ENCODE measurements at places on chromosomes 16 and 17.

- DNase-seq = no peak
These were observed 62.5 kb downstream of the WDR59 start for GRCh38 chr16:74922150-74923138.

GRCh38 chr16:53031323-53031942, 21.3 kb downstream of the CHD9NB start:
- DNase-seq = no peak

GRCh38 chr16:77551357-77551756, 116.5 kb upstream of the ADAMTS18 start:
- no peak for DNase-seq

DNA sequence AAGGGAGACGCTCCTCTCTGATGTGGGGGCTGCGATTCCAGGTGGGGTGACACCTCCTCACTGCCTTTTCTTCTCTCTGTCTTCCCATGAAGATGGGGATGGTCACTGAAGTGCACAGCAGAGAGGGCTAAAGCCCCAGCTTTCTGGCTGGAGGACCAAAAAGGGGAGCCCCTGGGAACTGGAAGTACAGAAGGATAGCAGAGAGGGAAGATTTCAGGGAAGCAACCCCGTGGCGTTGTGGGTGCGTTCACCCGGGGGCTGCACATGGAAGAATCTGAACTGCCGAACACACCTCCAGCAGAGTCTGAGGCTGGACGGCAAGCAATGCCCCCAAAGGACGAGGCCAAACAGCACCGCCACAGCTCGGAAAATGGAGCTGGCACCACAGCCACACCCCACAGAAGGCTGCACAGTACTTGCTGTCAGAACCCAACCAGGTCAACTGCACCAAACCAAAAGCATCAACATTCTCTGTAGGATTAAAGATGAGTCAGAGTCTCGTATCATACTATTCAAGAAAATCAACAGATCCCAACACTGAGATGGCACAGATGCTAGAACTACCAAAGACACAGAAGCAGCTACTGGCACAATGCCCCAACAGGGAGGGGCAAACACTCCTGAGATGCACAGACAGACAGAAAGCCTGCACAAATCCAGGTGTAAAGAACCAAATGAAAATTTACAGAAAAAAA, 49.9 kb downstream of the MAP1LC3B start:
- DNase-seq = no peak

DNA sequence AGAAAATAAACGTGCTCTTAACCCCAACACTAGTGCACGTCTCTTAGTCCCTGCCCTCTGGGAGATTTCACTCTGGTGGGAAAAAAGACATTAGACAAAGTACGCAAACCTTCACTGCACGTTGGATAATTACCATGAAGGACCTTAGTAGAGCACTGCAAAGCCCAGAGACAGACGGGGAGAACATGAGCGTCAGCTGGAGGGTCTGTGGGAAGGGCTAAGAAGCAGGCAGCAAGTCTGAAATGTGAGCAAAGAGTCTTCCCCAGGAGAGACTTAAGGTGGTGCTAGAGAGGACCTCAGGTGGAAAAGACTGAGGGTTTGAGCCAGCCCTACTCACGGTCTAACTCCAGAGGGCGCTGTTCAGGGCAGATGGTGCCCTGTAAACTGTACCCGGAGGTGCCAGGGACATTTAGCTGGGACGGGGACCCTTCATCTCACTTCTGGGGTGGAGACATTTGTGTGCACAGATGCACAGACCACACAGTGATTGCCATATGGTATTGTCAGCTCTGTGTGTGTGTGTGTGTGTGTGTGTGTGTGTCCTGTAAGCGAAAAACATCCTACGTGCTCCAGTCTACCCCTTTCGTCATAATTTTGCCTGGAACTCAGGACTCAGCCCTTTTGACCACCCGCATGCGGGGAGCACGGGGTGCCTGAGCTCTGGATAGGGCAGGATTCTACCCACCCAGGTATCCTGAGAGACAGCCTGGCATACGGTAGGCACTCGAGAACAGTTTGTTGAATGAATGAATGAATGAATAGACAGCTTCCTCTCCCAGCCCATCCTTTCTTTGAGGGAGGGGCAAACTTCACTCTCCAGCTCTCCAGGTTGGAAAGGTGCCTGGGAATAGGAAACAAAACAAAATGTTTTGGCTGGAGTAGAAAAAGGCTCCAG, 10.1 kb upstream of the STAC2 start:
- DNase-seq = no peak

- no peak for DNase-seq
These were observed 4.0 kb downstream of the ALG1 start for GRCh38 chr16:5075637-5076036.

GRCh38 chr16:82886146-82886545, 259.4 kb downstream of the CDH13 start:
- no peak for DNase-seq

- no peak for DNase-seq
These were observed 5.3 kb downstream of the CMTM4 start for GRCh38 chr16:66691234-66691633.

GRCh38 chr17:45190503-45191255, 29.0 kb downstream of the HEXIM2 start:
- no peak for DNase-seq

GRCh38 chr16:65121870-65122723, at the start of gene CDH11:
Gene CDH11 (minus strand): TSS chr16:65122063. CDS start chr16:65004869, 117,194 bp downstream.
- no peak for DNase-seq

GRCh38 chr17:42766124-42766523, 5.1 kb downstream of the RAMP2 start:
- no peak for DNase-seq

- no peak for DNase-seq
These were observed 501.6 kb downstream of the MAF start for GRCh38 chr16:79098907-79099306.

- DNase-seq = no peak
These were observed 42.4 kb downstream of the PPL start for GRCh38 chr16:4894276-4895150.

DNA sequence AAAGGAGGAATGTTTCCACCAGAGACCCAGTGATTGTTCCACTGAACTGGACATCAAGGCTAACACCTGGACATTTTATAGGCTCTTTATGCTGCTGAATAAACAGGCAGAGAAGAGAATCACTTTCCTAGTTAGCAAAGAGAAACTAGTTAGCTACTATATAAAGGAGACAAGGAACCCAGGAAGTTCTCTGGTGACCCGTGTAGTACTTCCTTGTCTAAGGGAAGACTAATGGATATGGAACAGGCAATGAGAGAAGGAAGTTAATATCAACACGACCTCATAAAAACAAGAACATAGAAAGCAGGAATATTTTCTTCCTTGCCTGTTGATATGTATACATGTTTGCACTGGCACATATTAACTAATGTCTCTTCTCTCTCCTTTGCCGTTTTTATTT, 30.8 kb upstream of the RPL38 start:
- no peak for DNase-seq

DNA sequence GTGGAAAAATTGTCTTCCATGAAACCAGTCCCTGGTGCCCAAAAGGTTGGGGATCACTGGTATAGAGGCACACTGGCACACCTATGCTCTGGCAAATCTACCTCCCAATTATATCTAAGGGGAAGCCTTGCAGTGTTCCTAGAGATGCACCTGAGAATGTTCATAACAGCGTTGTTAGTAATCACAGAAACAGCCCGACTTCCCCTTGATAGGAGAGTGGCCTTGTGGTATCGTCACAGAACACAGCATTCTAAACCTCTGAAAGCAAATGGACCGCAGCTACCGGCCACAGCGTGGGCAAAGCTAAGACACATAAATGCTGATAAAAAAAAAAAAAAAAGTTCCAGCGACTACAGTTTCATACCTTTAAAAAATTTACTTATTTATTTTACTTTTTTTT, 39.1 kb upstream of the ADGRG1 start:
- no peak for DNase-seq

- DNase-seq = no peak
These were observed 9.7 kb upstream of the CYLD start for GRCh38 chr16:50731989-50732832.

DNA sequence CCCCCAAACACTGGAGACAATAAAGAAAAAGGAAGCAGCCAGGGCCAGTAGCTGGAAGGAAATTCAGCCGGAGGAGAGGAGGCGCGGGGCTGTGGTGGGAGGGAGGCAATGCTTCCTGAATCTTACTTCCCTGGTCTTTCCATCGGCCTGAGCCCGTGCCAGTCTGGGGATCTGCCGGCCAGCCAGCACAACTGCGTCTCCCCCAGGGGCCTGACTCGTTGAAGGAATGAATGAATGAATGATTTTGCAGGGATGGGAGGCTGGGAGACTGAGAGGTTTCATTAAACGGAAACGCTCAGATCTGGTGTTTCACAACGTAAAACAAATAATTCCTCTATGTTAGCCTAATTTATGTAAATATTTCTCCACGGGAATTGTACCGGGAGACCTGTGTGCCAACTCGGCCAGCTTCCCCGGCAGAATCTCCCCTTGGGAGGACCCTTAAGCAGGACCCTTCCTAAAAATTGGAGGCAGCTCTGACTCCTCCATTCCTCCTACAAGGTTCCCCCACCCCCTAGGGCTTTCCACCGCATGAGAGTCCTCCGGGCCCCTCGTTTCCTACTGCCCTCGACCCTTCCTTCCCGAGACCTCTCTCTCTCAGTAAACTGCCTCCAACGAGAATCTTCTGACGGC, 1.3 kb upstream of the BAIAP2 start:
- no peak for DNase-seq

DNA sequence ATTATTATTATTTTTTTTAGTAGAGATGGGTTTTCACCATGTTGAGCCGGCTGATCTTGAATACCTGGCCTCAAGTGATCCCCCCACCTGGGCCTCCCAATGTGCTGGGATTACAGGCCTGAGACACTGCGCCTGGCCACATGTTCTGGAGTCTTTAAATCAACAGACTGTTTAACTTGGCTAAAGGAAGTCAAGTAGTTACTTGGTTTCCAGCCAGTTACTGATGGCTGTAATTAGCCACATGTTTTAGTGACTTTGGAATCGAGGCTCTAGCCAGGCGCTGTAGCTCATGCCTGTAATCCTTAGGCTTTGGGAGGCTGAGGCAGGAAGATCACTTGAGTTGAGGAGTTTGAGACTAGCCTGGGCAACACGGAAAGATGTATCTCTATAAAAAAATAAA, 699.2 kb upstream of the RBFOX1 start:
- DNase-seq = no peak

GRCh38 chr16:69381231-69381630, 4.6 kb downstream of the TERF2 start:
- no peak for DNase-seq

DNA sequence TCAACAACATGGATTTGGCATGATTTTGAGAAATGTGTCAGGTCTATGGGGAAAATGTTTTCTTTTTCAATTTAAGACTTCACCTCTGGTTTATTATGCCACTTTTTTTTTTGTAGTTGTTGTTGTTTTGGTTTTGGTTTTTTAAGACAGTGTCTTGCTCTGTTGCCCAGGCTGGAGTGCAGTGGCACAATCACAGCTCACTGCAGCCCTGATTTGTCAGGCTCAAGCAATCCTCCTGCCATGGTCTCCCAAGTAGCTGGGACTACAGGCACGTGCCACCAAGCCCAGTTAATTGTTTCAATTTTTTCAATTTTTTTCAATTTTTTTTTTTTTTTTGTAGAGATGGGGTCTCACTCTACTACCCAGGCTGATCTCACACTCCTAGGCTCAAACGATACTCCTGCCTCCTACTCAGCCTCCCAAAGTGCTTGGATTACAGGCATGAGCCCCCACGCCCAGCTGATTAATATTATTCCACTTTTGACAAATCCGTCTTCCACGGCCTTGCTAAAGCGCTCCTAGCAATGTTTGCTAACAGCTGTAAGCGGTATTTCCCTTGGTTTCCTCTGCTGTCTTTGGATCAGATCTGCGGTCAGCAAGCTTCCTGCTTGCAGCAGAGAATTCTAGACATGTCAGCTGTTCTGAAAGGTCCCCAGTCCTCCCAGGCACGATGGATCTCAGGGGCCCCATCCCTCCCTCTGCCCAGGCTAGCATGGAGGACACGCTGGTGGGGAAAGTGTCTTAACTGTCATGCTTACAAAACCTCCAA, 7.0 kb upstream of the MILR1 start:
- DNase-seq = no peak

GRCh38 chr17:10063730-10064241, 134.6 kb downstream of the GAS7 start:
- no peak for DNase-seq

DNA sequence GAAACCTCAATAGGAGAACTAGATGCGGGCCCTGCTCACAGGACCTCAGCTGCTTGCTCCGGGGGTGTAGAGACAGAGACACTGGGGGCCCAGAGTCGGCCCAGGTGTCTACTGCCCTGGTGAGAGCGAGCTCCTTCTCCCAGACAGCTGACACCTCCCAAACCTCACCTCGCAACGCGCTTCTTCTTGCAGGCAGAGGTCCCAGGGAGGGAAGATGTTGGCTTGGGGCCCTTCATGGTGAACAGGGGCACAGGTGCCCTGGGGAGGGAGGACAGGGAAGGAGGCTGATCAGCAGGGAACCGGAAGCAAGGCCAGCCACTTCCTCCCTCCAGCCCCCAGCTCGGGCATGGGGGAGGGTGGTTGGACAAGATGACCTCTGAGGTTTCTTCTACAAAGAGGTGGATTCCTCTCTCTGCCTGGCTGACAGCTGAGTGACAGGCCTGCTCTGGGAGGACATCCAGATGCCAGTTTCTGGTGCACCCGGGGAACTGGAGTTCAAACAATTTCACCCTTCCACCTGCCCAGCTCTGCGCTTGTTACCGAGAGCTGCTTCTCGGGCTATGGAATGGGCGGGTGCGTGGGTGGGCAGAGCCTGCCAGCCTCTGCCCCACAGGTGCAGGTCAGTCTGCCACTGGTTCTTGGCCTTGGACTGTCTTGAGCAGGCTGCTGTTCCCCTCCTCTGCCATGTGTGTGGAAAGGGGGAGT, 11.7 kb upstream of the GFAP start:
- DNase-seq = no peak

GRCh38 chr17:79027925-79028491, 4.0 kb downstream of the C1QTNF1 start:
- no peak for DNase-seq

GRCh38 chr17:67636834-67637520, 80.8 kb upstream of the NOL11 start:
- no peak for DNase-seq

DNA sequence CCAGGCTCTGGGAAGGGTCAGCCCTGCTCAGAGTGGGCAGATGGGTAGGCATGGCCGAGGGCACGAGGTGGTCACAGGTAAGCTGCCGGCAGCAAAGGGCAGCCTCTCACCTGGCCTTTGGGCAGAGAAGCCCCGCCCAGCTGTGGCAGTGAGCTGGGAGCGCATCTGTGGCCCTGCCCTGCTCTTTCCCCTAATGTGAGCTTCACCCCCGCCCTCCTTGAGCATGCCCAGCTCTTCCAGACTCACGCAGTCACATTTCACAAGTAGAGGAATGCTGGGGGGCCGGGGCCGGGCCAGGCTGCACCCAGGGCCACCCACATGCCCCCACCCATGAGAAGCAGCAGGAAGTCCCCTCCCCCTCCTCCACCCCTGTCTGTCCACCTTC, 40.7 kb upstream of the SLC38A10 start:
- no peak for DNase-seq

- DNase-seq = no peak
These were observed 885.7 kb upstream of the CDH8 start for GRCh38 chr16:62921904-62922303.
